ENCODE measurements at places on chromosomes 13 and 19.

GRCh38 chr13:32423592-32423991, 4.3 kb downstream of the N4BP2L1 start:
- no peak for DNase-seq

DNA sequence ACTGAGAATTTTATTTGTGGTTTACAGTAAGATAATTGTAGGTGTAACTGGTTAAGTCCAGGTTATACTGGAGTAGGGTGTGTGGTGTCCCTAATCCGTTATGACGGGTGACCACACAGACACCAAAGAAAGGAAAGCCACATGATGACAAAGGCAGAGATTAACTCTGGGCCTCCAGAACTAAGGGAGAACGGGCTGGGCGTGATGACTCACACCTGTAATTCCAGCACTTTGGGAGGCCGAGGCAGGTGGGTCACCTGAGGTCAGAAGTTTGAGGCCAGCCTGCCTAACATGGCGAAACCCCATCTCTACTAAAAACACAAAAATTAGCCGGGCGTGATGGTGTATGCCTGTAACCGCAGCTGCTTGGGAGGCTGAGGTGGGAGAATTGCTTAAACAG, 10.2 kb upstream of the FUT2 start:
- no peak for DNase-seq

GRCh38 chr13:73370066-73370465, 311.3 kb downstream of the KLF5 start:
- no peak for DNase-seq

GRCh38 chr13:28432816-28433560, 61.9 kb downstream of the FLT1 start:
- DNase-seq = no peak

- DNase-seq = peak; percentile 64
These were observed at the start of gene LYL1 for GRCh38 chr19:13102666-13103580. Gene LYL1, minus strand, starts transcription at chr19:13102858. Its CDS starts 1,687 bp downstream, at chr19:13101171.

DNA sequence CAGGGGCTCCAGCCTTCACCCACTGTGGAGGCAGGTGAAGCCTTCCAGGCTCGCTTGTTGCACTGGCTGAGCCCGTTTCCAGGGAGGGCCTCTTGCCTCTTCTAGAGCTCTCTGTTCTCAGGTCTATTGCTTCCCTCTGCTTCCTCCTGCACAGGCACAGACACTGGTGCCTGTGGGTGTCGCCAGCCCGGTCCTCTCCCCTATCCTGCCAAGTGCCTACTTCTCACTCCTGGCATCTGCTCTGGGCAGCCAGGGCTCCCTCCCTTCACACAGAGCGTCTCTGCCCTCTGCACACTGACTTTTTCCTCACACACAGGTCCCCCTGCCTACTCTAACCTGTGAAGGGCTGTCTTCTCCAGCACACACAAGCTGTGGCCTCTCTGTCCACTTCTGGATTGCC, 60.3 kb downstream of the SLC7A9 start:
- DNase-seq = no peak

- no peak for DNase-seq
These were observed 77.0 kb downstream of the SOX1 start for GRCh38 chr13:112143753-112144615.

DNA sequence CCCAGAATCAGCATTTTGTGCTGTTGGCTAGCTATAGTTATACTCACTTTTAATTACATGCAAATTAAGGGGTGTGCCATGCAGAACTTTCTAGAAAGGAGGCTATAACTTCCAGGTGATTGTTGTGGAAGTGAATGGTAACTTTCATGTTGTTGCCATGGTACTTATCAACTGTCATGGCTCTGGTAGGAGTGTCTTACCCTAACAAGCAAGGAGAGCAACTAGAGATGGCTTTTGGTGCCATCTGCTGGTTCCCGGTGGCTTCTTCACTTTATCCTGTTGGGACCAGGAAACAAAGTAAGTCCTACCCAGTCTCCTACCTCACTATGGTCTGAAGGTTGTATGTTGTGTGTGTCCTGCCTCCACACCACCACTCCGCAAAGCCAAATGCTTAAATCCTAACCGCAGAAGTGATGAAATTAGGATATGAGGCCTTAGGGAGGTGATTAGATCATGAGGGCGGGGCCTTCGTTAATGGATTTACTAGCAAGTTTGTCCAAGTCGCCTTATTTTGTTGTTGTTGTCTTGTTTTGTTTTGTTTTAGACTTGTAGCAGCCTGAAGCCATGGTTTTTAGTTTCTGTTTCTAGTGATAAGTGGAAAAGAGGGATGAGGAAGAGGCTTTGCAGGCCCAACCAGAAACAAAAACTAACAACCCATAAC, 22.6 kb downstream of the FBXL12 start:
- DNase-seq = peak; percentile 85

GRCh38 chr19:57350877-57351805, at the start of gene ZNF304:
Gene ZNF304, plus strand, starts transcription at chr19:57351271. Its CDS starts 394 bp downstream, at chr19:57351665.
- peak; percentile 88 for DNase-seq

DNA sequence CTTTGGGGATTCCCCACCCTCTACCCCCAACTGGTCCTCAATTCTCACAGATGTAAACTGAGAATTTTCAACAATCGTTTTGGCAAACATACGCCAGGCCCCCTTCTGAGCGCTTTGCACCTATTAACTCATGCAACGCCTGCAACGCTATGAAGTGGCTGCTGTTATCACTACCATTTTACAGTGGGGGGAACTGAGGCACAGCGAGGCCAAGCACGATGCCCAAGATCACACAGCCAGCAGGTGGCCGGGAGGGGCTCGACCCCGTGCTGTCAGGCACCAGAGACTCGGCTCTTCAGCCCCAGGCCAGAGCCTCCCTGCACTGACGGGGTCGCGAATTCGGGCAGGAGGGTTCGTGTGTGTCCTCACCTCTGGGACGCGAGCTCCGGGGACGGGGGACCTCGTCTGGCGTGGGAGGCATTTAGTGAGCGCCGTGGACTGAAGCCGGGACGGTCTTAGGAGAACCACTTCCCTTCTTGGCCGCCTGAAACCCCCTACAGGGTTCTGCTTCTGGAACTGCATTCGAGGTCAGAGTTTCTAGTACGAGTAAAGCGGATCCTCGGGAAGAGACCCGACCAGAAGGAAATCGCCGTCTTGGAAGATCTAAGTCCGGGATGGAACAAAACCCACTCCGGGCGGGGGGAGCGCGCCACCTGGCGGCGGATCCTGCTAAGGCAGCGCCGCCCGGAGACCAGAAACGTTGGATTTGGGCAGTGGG, 21.0 kb downstream of the ZNF114 start:
- peak; percentile 73 for DNase-seq

DNA sequence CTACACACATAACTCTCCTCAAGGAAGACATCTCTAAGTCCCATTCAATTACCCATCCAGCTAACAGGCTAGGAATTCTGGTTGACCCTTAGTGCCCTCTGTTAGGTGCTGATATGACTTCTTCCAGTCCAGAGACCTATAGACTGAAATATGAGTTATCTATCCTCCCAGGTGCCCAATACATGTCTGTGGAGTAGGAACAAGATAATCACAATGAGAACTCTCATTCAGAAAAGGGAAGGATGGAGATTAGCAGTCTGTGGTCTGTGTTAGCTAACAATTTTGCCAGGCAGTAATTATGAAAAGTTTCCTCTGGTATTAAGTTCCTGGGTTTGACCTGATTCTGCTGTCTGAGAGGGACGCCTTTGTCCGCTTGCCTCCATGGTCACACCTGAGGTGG, 44.2 kb upstream of the SLAIN1 start:
- no peak for DNase-seq

DNA sequence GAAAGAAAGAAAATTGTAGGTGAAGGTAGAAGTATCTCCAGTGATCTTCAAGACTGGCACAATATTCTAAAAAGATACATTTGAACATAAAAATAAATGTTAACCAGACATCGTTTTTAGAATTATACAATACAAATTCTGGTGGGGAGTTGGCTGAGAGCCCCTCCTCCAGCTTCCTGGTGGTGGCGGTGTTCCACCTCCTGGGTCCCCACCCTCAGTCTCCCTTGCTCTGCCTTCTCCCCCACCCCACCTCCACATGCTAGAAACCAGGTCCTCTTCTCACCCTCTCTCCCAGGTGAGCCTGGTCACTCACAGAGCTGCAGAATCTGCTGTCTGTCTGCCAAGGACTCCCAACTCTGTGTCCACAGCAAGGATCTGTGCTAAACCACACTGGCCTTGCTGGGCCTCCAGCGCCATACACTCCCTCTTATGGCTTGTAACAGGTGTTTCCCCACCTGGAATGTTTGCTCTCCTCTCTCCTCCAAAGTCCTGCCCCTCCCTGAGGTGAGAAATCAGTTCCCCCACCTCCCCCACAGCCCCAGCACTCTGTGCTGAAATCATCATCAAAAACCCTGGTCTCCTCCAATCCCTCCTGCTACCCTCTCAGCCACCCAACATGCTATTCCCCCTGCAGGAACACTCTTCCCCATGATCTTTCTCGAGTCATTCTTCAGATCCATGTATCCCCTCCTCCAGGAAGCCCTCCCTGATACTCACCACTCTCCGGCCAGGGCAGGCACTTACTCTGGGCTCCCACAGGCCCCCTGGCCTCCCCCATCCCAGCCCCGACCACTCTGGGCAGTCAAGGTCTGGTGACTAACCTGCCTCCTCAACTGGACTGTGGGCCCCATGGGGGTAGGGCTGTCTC, 20.5 kb upstream of the CYP2S1 start:
- no peak for DNase-seq

DNA sequence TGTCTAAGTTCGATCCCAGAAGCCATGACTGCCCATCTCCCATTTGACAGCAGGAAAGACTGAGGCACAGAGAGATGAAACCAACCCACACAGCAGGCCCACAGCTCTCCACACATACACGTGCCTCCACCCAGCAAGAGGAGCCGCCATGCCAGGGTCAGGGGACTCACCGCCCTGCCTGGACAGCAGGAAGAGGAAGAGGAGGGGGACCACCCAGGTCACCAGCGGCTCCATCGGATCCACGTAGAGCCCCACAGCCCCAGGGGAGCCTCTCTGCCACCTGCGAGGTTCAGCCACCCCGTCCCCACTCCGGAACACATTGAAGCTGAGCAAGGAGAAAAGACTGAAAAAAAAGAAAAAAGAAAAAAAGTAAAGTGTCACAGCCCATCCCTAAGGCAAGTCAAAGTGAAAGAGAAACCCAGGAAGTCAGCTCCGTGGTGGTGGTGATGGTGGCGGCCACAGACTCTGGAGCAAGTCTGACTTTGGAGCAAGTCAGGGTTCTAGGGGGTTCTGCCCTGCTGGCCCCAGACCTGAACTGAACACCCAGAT, at the start of gene IL12RB1:
TSS of gene IL12RB1 (minus strand) at position 345 of the 549 bp plus-strand sequence. CDS start at position 234, 111 bp downstream.
- peak; percentile 73 for DNase-seq

DNA sequence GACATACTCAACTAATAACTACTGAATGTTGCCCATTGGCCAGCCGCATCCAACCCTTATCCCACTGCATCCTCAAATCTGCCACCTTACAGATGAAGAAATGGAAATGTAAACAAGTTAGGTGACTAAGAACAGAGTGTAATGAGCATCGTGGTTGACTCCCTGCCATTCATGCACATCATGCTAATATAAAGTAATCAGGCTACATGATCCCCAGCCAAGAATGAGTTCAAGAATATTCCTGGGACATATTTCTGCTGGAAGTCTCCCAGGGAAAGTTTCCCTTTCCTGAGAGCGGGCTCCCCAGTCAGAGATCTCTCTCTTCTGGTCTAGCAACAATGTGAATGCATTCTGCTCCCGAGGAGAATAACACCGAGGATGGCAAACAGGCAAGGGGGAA, 55.9 kb upstream of the SERP2 start:
- no peak for DNase-seq

GRCh38 chr13:92012787-92013186, 614.4 kb downstream of the GPC5 start:
- DNase-seq = no peak

DNA sequence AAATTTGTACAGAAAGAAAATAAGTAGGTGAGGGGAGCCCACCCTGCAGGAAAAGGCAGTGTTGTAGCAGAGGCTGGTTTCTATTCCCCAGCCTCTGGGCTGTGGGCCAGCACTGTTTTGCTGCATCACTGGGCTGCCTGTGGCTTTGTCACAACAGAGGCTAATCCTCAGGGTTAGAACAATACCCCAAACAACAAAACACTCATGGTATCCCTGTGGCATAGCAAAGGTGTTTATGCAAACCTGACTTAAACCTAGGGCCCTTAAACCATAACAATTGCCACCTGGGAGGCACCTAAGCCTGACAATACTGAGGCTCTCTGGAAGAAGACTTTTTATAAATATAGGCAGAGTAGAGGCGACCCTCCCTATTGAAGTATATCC, 314.7 kb downstream of the OLFM4 start:
- DNase-seq = no peak

- DNase-seq = no peak
These were observed 19.0 kb downstream of the UPF1 start for GRCh38 chr19:18850471-18851375.

DNA sequence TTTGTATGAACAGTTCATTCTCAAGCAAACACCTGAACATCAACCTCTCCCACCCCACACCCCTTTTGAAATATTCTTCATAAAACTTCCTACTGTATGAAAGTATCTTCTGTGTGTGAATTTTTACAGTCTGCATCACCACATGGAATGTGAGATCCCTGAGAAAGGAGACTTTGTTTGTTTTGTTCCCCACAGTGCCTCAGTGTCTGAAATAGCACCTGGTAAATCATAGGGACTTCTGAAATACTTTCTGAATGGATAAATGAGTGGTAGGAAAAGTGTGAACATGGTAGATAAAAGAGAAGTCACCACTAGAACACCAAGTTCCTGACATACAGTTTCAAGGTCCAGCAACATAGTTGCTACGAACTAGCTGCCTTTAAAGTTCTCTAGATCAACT, 1071.2 kb downstream of the EFNB2 start:
- no peak for DNase-seq

DNA sequence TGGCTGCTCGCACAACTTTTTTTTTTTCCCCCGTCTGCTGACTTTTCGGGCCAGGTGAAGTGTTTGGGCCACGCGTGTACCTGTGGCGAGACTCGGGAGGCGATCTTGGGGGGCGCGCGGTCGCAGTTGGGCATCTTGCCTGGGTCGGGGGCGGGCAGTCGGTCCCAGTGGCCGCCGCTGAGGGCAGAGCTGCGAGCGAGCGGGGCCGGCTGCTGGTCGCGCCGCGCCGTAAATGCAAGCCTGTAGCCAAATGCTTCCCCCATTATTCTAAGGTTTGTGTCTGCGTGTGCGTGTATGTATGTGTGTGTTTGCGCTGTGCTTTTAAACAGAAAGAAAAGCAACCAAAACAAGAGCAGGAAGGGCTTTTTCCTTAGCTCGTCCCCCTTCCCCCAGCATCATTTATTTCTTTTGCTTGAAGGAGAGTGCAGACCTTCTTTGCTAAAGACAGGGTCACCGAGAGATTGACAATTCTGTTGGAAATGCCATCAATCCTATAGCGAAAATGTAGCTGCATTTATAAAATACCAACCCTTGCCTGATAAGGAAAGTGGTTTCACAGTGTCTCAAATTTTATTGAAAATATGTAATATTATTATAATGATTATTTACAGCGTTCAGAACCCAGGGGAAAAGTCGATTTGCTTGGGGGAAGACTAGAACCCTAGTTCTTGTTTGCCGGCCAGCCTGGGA, 143.2 kb upstream of the ZNF536 start:
- DNase-seq = no peak

- DNase-seq = no peak
These were observed 11.0 kb upstream of the EPSTI1 start for GRCh38 chr13:43003010-43003409.

Measured in stimulated activated CD4-positive, alpha-beta T cell treated with anti-CD3 and anti-CD28 coated beads, Interleukin-15, amount 100 ng/mL, for 24 hours (primary cell).